ENCODE measurements at places on chromosomes 2 and 18.

DNA sequence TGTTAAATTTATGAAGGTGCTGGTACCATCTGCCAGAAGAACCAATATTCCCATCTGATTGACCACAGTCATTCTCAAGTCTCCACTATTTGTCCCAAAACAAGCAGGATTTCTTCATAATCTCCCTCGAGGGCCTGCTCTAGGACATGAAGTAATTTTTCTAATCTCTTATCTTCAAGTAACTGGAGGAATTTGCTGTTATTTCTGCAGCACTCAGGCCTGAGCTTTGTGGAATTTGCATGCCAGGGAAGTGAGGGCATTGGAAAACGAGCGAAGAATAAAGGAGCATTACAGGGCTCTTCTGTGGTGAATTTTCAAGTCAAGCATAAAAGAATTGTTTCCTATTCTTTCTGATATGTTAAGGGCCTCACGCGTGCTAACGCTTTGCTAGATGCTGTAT is 161.2 kb upstream of the EPAS1 start:
- DNase-seq = no peak

DNA sequence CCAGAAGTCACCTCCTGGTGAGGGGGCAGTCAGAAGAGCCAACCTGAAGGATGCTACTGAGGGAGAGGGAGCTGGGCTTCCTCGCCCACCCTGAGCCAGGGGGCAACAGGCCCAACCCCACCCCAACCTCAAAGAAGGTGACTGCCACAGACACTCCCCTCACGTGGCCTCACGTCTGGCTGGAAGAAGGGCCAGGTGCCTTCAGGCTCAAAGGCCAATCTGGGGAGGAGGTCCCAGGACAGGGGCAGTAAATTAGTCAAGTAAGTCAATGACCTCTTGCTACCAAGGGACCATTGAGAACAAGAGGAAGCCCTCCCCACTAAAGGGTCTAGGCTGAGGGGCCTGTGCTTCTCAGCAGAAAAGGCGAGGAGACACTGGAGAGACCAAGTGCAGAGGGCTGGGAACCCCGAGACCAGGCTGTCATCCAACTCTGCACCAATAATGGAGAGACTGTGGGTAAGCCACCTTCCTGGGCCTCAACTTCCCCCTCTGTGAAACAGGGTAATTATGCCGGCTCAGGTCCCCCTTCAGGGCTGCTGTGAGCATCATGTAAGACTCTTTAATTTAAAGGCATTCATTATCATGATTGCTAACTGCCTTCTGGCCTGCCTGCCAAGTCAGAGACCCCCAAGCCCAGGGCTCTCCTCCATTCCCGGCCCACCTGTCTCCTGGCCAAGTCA is 20.2 kb upstream of the TNS1 start:
- no peak for DNase-seq

DNA sequence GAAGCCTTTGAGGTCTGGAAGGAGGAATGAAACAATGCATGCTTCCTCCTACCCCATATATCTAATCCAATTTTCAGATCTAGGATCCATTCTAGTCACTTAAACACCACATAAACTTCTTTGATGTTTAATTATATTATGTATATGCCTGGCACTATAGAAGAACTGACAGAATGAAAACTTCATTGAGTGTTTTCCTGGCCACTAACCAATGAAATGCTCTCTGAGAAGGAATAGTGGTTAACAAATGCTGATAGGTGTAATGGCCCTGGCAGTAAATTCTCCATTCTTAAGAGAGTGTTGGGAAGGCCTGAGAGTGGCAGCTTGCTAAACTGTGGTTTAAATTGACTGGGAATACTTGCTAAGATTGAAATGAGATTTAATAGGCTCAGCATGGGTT is 710.0 kb downstream of the LRRTM4 start:
- DNase-seq = no peak

DNA sequence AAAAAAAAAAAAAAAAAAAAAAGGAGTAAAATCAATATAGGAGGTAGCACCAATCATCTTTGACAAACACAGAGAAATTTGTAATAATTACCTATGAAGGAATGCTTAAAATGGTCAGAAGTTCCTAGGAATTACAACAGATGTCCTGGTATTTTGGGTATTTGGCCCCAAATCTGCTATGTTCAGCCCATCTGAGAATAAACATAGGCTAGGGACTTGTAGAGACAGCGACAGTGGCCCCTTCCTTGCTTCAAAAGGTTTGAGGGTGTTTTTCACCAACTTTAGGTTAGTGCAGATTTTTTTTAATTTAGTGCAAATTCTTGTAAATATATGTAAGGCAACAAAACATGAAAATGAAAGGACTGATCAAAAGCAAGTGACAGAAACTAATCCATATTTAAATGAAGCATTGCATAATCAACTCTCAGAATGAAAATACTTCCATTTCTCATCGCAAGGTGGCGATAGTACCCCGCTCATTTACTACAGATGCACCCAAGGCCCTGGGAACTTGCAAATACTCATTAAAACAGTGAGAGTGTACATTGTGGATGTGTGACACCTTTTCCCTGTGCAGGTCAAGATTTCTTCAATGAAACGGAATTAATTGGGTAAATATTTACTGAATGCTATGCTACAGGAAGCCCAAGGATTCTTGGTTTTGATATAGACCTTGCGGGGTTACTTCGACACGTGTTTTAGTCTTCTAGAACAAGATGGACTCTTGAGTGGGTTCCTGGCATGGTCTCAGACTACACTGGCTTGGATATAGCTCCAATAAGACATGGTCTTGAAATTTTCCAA is 44.6 kb downstream of the FAM124B start:
- no peak for DNase-seq

- DNase-seq = no peak
Observed at GRCh38 chr18:7116001-7116730, 1.4 kb downstream of the LAMA1 start.

- no peak for DNase-seq
Observed at GRCh38 chr2:207255565-207256470, 90.1 kb upstream of the KLF7 start.

DNA sequence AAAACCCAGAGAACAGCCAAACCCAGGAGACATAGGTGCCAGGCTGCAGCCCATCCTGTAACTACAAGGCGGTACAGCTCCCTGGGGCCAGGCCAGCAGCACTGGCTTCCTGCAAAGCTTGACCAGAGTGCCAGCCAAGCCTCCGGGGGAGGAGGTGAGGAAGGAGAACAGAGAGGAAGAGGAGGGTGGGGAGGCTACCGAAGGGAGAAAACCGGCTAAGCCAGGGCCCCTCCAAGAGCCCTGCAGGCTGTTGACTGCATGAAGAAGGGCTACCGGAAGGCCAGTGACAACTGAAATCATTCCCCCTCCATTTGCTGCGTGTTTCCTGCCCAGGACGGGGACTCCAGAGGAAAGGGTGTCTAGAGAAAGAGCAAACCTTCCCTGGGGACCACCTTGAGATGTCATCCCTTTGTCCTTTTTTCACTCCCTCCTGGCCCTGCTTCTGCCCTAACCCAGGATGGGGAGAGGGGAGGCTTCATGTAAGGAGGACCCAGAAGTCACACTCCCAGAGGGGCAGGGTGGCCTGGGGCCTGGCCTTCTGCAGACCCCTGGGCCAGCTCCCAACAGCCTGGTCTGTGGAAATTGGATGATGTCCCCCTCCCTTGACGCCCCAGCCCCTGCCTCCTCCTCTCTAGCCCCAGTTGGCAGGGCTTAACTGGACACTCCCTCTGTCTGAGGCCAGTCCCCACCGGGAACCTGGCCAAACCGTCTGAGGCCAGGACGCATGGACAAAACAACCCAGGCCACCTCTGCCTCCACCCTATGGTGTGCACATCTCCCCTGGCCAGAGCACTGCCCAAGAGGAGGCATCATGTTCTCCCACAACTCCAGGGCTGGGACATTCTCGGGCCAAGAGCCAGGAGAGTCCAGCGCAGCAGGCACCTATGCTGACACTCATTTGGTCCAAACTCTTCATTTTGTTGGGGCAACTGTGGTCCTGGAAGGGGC is 207.8 kb downstream of the CYP26B1 start:
- DNase-seq = no peak

GRCh38 chr2:202831242-202832220 is 40.0 kb downstream of the ICA1L start:
- no peak for DNase-seq

DNA sequence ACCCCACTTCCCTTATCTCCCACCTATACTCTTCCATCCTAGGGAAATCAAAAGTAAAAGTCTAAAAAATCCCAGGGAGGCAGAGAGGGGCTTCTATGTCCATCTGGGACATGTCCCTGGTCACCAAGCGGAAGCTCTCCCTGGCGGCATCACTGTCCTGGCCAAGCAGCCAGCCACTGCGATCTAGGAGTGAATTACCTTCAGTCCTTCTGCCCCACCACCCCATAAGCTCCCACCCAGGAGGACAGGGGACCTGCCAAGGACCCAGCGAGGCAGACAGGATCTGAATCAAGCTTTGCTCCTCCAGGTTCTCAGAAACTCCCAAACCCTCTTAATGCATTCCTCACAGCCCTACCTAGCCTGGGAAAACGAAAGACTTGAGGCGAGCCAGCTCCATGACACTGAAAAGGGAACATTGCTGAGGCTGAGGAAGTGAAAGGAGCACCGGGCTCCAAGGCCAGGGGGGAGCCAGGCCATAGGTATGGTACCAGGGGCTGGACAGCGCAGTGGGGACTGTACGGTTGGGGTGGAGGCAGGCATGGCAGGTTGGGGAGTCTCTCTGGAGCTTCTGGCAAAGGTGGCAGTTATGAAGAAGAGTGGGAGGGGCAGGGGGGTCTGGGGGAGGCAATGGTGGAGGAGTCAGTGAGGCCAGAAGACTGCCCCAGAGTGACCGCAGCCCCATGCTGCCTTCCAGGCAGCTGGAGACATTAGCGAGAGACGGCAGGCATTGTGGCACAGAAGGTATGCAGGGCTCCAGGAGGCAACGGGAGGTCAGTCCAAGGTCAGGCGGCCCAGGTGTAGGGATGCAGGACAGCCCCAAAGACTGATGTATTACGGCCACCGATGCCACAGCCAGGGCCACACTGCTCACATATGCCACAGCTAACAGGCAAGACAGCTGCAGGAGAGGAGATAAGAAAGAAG is 2.7 kb upstream of the SLC23A3 start:
- no peak for DNase-seq

Measured in AG09319 (cell line).